ENCODE measurements at places on chromosomes 11 and 22.
A peak's percentile ranks its signal among the peaks of the same experiment; 100 is the strongest.

DNA sequence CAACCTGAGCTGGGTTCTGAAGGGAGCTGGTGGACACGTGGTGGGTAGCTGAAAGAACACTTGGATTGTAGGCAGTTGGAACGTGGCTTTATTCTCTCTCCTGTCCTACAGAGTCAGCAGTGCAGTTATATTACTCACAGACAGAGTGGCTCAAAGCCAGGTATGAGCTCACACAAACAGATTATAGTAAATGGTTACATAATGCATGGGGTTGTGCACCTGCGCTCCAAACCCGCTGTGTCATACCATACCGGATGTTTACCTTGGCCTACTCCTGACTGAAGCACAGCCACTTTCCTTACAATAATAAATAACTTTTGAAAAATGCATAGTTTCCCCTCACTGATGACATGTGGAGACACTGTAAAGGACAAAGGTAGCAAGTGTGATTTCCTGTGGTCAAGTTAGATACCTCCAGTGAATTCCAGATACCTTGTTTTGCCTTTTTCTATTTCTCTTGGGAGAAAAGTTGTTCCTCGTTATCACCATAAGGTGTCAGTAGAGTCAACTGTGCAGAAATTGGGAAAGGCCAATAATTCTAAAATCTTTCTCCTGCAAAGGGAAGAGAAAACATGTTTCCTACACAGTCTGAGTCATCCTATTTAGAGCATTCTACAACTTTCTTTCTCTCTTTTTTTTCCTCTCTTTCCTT lies 13.5 kb downstream of the MS4A6A start:
- DNase-seq: no peak

DNA sequence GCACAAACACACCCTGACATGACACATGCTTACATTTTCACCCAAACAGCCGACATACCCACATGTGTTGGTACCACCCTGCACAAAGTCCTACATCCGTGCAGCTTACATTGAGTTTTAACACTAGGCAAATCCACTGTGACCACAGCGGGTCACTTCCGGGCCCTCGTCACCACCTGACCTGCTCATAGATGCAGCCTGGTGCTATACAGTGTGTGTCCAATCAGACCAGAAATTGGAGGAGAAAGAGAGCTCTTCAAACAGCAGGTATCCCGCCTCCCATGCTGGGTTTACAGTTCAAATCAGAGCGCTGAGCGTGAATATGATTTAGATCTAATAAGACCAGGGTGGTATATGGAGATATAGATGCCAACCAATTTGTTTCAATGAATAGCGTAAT lies 35.4 kb downstream of the PHF21B start:
- no peak for DNase-seq

DNA sequence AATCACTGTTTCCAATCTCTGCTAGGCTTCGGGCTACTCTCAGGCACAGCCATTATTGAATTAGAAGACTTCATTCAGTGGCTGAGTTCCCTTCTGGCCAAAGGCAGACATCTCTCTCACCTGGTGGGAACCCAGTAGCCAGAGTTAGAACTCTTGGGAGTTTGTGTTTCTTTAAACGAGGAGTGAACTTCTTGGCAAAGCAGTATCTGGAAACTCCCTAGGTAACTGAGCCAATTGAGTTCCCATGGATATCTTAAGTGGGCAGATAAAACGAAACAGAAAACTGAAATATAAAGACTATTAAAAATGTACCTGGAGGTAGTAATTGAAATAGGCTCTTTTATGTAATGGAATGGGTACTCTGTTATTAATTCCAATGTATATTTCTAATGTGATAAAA lies 125.6 kb downstream of the NELL1 start:
- no peak for DNase-seq

- no peak for DNase-seq
Measured at GRCh38 chr22:45587638-45588505, 83.8 kb upstream of the ATXN10 start.

- DNase-seq: no peak
Measured at GRCh38 chr11:118918128-118918685, 7.5 kb downstream of the BCL9L start.

DNA sequence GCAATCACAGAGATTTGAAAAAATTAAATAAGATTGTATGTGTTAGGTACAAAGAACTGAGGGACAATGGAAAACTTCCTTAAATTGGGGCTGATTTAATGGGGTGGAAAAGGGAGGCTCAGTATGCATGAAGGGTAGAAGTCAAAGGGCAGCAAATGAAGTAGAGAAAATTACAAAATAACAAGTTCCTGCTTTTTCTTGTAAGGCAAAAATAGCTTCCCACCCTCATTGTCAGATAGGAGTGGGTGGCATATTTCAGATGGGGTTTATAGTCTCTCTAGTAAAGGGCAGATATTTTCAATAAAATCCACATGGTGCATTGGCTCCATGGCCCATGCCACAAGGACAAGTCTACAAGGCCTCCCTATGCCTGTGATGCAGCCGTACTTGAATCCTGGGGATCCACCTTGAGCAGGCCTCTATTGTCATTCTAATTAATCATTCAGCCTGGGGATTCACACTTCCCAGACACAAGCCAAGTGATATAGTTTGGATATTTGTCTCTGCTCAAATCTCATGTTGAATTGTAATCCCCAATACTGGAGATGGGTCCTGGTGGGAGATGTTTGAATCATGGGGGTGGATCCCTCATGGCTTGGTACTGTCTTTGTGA lies 36.7 kb upstream of the SESN3 start:
- no peak for DNase-seq

DNA sequence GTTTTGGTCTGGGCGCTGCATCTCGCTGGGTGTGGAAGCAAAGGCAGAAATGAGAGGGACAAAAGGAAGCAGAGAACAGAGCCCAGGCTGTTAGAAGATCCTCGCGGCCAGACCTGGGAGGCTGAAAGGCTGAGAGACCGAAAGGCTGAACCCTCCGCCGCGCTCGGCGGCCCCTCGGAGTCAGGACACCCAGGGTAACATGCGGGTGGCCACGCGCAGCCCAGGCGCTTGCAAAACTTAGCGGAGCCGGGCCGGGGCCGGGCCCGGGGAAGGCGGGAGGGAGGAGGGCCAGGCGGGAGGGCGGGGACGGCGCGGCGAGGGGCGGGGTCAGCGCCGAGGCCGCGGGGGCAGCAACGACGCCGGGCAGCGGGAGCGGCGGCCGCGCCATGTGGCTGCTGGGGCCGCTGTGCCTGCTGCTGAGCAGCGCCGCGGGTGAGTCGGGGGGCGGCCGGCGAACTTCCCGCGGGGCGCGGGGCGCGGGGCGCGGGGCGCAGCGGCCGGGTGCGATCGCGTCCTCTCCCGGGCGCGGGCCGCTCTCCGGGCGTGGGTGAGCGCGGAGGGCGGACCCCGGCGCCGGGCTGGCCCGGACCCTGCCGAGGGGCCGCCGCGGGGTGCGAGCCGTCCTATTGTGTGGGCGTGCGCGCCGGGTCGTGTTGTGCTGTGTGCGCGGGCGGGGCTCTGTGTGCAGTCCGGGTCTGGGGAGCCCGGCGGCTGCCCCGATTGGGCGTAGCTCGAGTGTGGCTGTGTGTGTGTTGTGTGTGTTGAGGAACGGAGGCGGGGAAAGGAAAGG lies at the start of gene LDLRAD3:
Gene LDLRAD3 (plus strand): TSS at position 350 of the 790 bp plus-strand sequence. CDS start 37 bp downstream, at position 387.
- peak; percentile 74 for DNase-seq

GRCh38 chr22:35375031-35375430 lies 5.9 kb upstream of the HMOX1 start:
- DNase-seq: no peak

DNA sequence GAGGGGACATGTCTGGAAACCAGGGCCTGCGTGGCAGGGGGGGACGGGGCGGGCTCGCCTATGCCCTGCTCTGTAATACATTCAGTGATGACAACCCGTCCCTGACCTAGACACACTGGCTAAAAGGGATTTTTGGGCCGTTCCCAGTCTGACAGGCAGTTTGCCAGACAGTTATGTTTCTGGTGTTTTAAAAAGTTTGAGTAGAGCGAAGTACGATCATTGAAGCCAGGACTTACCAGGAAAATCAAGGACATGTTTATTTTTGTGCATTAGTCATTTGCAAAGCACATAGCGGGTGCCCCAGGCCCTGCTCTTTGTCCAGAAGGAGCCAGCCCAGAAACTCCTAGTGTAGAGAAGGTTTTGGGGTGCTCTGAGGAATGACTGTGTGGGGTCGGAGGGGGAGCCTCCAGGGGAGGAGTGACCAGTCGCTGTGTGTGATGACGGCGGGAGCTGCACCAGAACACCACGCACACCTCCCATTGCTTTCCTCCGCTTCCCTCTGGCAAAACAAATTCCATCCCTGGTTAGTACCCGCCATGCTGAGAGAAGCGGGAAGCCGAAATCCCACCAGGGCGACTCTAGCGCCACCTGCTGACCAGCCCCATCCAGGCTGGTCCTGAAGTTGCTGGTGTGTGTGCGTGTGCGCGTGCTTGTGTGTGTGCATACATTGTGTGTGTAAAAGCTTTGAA lies 50.8 kb downstream of the FBLN1 start:
- peak; percentile 71 for DNase-seq

- no peak for DNase-seq
Measured at GRCh38 chr22:29351891-29352290, 36.4 kb upstream of the RASL10A start.

DNA sequence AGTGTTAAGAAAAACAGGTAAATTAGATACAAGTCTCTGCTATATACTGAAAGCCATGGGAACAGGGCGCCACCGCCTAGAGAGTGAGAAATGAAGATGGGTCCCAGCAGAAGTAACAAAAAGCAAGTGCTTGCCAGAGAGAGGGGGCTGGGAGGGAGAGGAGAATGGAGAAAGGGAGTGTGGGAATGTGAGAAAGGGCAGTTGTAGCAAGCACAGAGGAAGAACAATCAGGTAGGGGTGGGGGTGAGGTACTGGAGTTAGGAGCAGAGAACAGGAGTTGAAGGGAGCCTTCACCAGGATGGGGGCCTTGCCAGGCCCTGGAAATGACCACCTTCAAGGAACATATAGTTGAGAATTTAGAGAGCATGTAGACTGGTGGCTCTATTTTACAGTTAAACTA lies 66.8 kb downstream of the TCF20 start:
- no peak for DNase-seq

GRCh38 chr11:35141071-35141470 lies 2.1 kb downstream of the CD44 start:
- no peak for DNase-seq

DNA sequence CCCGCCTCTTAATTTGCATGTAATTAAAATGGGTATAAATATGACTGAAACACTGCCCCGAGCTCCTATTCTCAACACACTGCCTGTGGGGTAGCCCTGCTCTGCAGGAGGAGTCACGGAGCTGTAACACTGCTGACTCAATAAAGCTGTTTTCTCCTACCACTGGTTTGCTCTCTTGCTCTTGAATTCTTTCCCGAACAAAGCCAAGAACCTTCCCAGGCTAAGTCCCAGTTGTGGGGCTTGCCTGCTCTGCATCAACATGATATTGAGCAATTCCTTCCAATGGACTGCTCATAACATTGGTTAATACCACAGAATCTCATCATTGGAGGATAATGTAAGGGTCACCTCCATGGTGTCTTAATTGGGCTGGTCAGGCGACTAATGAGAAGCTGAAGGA lies 114.4 kb downstream of the FBXO7 start:
- no peak for DNase-seq

- DNase-seq: no peak
Measured at GRCh38 chr11:66339162-66339675, 3.0 kb upstream of the RIN1 start.

DNA sequence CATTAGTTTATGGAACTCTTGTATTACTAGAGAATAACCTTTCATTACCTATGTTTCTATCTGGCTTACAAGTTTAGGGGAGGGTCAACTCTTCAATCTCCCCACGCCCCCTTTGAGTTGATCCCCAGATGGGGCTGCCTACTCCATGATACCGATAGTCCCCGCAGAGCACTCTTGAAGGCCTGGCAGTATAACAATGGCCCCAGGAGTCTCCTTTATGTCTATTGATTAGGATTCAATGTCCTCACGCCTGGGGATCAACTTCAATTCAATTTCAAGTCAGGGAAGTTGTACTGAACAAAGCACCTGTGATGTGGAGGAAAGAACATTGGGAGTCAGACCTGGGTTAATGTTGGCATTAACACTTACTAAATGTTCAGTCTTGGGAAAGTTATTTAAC lies 520.2 kb downstream of the METTL15 start:
- DNase-seq: no peak

GRCh38 chr11:61797263-61797944 lies 4.7 kb downstream of the FEN1 start:
- peak; percentile 89 for DNase-seq

DNA sequence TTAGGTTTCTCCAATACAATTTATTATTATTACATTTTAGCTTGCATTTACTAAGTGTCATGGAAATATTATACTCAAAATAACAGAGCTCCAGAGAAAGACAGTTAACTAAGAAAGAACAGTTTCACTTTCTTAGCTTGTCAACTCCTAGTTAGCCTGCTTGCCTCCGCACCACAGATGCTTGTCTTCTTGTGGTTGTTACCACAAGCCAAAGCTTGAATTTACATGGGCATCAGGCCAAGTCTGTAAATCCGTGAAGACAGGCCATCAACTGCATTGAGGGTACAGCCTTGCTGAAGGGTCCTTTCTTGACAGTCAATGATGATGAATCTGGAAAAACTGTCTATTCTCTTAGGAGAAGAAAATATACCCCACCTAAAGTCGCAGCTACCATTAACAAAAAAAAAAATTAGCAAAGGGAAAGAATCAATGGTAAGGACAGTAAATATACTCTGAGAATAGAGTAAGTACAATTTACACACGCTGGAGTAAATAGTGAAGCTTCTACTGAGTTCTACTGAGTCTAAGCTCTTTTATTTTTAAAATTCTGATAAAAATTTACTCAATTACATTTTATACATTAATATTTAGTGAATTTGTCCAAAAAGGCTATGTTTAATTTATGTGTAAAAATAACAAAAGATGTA lies 15.6 kb upstream of the DENND5A start:
- DNase-seq: no peak

- no peak for DNase-seq
Measured at GRCh38 chr11:16769386-16769785, 30.9 kb downstream of the C11orf58 start.

DNA sequence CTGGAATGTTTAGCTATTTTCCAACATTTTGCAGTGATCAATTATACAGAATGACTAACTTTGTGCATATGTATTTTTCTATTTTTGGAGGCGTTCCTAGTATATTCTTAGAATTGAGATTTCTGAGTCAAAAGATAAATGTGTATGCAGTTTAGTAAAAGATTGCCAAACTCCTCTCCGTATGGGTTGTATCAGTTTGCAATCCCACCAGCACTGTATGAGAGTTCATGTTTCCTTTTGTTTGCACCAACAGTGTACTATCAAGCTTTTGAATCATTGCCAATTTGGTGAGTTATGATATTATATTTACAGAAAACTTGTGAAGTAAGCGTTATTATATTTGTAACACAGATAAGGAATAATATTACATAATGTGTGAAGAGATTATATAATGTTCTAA lies 658.7 kb downstream of the JRKL start:
- no peak for DNase-seq

DNA sequence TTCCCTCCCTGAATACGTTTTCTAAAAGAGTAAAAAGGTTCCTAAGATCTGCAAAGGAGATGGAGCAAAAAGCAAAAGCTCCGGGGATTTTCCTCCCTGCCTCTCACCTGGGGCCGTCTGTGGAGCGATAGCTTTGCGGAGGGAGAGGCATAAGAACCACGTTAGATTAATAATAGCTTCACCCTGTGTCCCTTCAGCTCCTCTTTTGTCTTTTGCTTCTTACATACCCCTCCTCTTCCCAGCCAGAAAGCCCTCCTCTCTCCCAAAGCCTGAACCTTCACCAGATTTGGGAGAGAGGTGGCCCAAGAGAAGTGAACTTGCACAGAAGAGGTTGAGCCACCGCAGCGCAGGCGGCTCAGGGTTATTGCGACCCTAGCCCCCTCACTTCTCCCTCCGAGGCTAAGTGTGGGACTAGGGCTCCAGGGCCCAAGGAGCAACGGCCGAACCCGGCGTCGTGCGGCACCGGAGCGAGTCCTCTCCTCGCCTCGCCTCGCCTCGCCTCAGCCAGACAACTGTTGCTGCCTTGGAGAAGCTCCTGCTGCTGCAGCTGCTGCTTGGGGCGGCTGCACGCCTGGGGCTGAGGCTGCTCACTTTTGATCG lies 97.6 kb upstream of the HSD17B12 start:
- no peak for DNase-seq

All from midbrain (tissue), 1 donor.